ENCODE measurements at places on chromosomes 7 and 10.

GRCh38 chr7:157990881-157991250 lies 596.8 kb downstream of the PTPRN2 start:
- no peak for DNase-seq

DNA sequence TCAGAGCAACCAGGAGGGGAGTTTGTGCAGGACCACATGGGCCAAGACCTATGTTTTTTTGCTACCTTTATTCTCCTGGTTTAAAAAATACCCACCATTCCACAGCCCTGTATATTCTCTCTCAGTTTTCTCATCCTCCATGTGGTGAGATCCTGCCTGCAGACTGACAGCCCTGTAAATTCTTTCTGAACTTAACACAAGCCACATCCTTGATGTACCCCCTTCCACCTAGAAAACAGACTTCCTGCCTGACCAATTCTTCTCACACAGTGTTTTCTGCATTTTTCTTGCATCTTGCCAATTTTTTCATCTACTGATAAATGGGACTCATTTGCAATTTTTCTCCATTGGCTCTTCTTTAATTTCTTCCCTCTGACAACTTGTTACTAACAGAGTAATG lies 78.4 kb downstream of the INSYN2A start:
- DNase-seq, result no peak

GRCh38 chr10:106557053-106557452 lies 607.5 kb downstream of the SORCS1 start:
- no peak for DNase-seq

- DNase-seq, result no peak
These were observed 512.6 kb downstream of the GLRX3 start for GRCh38 chr10:130648807-130649206.

DNA sequence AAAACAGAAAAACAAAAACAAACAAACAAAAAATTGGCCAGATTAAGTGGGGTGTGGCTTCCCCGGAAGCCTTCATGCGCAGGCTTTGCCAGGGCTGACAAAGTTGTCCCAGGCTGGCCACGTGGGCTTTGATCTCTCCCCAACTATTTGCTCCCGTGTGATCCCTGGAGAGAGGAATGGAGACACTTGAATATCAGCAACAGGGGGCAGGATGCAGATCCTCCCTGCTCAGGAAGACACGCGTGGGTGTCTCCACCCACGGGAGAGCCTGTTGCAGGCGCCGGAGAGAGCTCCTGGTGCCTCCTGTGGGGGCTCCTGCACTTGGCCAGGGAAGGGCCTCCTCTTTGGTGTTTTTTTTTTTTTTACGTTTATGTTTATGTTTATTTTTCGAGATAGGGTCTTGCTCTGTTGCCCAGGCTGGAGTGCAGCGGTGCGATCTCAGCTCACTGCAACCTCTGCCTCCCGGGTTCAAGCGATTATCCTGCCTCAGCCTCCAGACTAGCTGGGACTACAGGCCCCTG lies 19.0 kb downstream of the TRIM56 start:
- DNase-seq, result no peak

DNA sequence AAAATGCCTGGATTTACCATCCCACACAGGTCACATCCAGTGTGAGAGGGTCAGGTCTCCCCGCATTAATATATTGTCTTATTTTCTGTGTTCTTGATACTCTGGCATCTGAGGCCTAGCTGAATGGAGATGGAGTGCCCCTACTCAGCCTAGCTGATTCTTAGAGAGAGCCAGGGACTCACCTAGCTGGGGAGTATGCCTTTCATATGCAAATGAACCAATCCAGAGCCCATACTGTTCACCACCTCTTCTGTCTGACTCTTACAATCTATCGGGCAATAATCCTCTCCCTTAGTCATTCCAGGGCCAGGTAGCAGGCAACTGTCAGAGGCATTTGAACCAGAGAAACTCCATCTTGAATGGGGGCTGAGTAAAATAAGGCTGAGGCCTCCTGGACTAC lies 46.3 kb downstream of the LBX1 start:
- DNase-seq, result no peak

- no peak for DNase-seq
These were observed 126.0 kb upstream of the WNT16 start for GRCh38 chr7:121202834-121203233.

DNA sequence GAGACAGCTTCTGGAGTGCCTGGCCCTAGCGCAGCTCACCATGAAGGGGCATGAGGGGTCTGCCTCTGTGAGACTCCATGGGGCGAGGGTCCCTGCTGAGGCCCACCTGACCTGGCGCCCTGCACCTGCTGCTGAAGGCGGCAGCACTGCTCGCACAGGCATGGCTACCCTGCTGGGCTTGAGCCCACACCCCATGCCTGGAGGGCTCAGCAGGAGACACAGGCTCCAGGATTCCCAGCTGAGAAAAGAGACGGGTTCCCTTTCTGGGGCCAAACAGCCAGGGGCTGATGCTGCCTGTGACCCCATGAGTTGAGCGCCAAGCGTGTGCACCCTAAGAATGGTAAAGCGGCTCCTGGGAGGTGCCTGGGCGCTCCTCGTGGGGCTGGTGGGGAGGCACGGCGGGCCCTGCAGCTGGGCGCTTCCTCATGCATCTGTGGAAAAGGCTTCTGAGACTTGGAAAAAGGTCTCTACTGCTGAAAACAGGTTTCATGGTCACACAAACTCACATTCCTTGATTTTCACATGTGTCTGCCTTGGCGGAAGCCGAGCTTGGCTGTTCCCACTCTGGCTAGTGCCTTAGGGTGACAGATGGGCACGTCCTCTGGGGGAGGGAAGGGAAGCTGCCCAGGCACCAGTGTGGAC lies 233.4 kb downstream of the ZMYND11 start:
- DNase-seq, result no peak

DNA sequence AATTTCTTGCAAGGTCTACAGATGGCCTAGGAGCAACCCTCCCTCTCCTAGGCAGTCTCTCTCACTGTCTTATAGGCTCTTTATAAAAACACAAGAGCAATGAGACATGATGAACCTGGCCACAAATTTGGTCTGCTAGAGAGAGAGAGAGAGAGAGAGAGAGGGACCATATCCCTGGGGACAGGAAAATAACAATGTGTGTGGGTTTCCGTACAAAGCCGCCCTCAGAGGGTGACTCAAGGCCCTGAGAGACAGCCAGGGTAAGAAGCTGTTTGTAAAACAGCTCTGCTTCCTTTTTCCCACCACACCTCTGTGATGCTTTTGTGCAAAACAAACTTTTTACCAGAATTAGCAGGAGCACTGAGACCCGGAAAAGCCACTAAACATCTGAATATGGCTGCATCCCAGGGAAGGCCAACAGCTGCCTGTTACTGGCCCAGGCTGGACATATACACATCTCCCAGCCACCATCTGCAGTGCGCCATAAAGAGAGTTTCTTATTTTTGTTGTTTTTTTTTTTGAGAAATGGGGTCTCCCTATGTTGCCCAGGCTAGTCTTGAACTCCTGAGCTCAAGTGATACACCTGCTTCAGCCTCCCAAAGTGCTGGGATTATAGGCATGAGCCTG lies 18.4 kb downstream of the GIMAP5 start:
- peak; percentile 53 for DNase-seq

DNA sequence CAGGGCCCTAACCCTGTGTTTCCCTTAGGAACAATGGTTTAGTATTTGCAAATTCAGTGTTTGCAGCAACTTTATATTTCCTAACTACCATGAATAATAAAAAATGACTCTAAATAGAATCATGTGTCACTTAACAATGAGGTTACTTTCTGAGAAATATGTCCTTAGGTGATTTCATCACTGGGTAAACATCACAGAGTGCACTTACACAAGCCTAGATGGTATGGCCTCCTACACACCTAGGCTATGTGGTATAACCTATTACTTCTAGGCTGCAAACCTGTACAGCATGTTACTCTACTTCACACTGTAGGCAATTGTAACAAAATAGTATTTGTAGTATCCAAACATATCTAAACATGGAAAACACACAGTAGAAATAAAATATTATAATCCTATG lies 1174.6 kb upstream of the LRRTM3 start:
- DNase-seq, result no peak

DNA sequence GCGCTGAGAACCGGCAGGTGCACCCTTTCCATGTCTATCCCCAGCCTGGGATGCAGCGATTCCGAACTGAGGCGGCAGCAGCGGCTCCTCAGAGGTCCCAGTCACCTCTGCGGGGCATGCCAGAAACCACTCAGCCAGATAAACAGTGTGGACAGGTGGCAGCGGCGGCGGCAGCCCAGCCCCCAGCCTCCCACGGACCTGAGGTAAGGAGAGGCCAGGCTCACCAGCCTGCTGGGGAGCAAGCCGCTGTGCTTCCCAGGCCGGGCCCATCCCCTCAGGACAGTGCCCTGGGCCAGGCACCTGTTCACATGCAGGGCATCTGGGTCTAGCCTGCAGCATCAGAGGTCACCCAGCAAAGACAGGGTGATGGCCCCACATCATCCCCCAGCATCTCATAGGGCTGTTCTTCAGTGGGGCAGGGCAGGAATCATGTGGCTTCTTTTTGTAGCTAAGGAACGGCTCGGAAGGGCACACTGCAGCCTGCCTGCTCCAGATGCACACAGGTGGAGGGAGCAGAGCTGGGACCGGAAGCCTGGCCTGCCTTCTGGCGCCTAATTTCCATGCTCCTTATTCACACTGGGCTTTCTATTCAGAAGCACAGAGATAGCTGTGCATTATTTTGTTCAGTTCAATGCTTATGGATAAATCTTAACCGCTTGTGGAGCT lies 18.9 kb downstream of the BAG3 start:
- no peak for DNase-seq

- no peak for DNase-seq
These were observed 664.2 kb downstream of the NXPH1 start for GRCh38 chr7:9097565-9098060.

DNA sequence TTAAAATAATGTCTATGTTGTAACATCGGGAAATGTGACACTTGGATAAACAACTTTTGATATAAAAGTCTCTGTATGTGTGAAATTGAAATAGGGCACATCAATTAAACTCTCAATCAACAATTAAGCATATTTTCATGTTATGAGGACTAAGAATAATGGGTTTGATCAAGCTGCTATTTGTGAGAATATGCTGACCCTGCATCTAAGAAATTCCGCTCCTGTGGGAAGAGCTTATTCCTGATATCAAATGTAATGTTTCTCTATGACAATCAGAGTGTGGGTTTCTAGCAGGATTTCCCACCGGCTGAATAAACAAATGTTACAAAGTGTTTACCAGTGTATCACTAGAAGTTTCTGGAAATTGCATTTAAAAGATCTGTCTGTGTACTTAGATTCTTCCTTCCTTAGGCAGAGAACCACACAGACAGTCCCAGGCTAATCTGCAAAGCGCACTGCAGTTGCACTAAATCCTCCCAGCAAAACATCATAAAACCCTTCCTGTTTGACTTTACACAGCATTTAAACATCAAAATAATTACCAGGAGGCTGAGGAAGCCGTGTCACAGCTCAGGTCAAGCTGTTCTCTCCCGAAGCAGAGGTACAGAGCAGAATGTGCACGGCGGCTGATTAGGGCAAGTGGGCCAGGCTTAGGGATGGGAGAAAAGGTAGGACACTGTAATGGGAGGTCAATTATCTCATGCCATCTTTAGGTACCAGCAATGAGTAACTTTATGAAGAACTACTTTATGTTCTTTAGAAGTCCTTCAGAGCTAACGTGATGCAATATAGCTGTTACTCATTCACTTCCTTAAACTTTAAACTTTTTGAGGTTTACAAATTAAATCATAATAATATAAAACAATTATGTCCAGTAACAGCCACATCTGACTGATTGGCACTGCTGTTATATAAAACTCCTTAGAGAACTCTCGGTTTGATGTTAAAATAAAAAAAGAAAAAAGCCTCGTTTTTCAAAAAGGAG lies 109.1 kb upstream of the CTTNBP2 start:
- no peak for DNase-seq

GRCh38 chr7:76364198-76364584 lies 5.4 kb upstream of the YWHAG start:
- no peak for DNase-seq

- no peak for DNase-seq
These were observed 33.9 kb upstream of the PBLD start for GRCh38 chr10:68366600-68366999.

GRCh38 chr10:116168329-116168728 lies 104.7 kb downstream of the GFRA1 start:
- DNase-seq, result no peak

GRCh38 chr10:89185658-89186057 lies 21.5 kb downstream of the CH25H start:
- no peak for DNase-seq

- no peak for DNase-seq
These were observed 2.1 kb downstream of the SLC25A40 start for GRCh38 chr7:87874066-87874465.

DNA sequence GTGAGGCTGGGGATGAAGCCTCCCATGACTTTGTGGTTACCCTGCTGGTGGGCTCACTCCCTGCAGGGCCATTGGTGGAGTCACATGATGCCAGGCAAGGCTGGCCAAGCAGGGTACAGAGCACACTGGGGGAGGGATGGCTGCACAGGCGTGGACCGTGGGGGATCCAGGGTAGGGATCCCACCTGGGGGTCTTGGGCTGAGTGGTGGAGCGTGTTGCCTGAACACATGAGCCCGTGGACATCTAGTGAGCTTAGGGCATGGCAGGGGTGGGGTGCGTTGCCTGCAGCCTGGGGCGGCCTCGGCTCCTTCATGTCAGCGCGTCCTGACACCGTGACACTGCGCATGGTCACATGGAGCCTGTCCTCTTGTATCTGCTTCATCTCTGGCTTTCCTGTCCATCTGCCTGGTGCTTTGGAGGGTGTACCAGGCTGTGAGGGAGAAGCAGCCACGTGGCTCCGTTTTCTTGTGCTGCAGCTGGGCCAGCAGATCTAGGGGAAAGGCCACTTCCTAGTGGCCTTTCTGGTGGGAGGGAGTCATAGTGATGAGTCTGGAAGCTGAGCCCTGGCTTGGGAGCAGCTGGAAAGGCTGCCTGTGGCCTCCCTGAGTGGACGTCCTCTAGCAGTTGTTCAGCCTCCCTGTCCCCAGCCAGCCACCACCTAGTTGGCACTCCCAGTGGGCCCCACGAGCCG lies 96.2 kb downstream of the LHPP start:
- DNase-seq, result no peak

- no peak for DNase-seq
These were observed 264.1 kb downstream of the OTUD1 start for GRCh38 chr10:23702977-23703414.

DNA sequence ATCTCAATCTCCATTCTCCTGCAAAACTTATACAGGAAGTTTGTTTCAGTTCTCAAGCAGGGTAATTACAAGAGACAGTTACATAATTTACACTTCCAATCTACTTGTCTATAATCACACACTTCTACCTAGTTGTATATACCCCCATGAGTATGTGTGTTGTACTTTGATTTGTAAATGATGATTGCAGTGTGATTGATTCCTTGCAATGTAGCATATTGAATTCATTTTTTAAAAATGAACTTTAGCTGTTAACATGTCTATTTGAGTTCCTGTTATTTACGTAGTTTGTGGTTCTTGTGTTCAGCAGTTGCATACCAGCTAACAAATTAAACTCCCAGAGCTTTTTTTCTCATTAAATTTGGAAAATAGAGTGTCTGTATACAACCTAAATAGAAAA lies 102.5 kb upstream of the SAMD8 start:
- no peak for DNase-seq

DNA sequence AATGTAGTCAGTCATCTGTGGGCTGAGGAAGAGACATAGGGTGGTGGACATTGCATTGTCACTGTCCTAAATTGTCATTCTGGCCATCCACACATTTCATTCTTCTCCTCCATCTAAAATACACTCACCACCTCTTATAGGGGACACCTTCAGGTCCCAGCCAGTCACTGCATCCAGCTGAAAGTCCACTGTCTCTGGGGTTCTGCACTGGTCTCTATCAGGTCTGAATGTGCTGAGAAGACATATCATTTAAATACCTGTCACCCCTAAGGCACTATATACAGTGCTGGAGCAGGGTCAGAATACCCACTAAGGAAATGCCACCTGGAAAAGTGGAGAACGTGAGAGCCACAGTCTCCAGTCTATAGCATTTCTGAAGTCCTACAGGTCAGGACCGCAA lies 29.6 kb downstream of the SH2D4B start:
- no peak for DNase-seq

Data from stimulated activated CD8-positive, alpha-beta memory T cell treated with anti-CD3 and anti-CD28 coated beads, Interleukin-4, amount 100 ng/mL, for 4 hours (primary cell).